Stimulated activated CD8-positive, alpha-beta memory T cell treated with anti-CD3 and anti-CD28 coated beads, Interleukin-2, amount 100 ng/mL, for 1 hour (primary cell): ENCODE measurements at places on chromosomes 7 and 10.

- no peak for DNase-seq
These were observed 128.4 kb upstream of the SMIM30 start for GRCh38 chr7:113246738-113247137.

- DNase-seq, result no peak
These were observed 284.3 kb downstream of the PARD3 start for GRCh38 chr10:34530778-34531177.

DNA sequence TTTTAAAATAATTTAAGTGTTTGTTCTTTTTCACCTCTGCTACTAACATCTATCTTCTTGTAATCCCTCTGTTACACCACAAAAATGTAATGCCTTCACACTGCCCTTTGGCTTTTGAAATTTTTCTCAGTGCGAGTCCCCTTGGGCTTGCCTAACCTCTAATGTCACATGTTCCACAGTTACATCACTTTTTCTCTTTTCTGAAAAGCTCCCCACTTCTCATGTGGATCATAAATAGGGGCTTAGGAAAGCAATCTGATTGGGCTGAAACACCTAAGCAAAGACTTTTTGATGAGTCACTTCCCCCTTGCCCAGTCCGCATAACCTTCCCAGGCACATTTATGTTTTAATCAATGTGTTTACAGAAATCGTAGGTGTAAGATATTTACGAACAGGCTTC, 288.2 kb downstream of the IPMK start:
- no peak for DNase-seq

DNA sequence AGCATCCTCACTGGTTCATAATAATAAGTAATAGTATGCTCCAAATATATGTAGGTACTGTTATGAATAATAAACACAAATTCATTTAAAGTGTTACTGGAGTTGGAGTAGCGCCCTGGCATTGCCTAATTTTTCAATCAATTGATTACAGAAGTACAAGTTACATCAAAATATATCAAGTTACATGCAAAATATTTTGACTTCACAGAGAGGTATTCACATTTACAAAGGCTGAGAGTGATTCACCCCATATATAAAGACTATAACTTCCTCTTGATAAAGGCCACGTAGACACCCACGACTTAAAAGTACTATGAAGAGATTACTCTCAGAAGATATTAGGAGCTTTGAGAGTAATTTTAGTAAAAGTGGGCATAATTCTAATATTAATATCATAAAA, 13.6 kb upstream of the COL17A1 start:
- DNase-seq, result no peak

- DNase-seq, result no peak
These were observed 12.9 kb upstream of the WASL start for GRCh38 chr7:123761729-123762128.

DNA sequence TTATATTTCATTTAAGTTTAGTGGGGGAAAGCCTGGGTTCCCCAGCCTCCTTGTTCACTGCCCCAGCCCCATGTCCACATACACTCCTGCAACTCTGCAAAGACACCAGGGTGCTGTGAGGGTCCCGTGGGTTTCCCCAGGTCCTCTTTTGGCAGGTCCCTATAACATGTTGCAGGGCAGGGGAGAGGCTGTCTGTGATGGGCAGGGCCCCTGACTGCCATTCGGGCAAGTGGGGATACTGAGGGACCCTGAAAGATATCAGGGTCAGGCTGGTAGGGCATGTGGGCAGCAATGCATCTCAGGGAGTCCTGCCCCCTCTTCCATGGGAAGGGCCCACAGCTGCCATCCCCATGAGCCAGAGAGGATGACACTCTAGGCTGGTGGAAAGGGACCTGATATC, 28.4 kb downstream of the RASGEF1A start:
- DNase-seq, result no peak

DNA sequence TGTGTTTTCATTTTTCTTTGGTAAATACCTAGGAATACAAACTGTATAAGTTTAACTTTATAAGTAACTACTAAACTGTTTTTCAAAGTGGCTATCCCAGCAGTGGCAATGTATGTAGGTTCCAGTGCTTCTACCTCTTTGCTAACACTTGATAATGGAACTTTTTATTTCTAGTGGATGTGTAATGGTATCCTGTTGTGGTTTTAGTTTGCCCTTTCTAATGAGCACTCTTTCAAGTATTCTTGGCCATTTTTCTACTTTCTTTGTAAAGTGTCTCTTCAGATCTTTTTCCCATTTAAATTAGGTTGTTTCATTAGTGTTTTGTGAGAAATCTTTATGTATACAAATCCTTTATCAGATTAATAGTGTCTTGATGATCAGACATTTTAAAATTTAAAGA, 4.6 kb downstream of the KIF20B start:
- DNase-seq, result no peak

DNA sequence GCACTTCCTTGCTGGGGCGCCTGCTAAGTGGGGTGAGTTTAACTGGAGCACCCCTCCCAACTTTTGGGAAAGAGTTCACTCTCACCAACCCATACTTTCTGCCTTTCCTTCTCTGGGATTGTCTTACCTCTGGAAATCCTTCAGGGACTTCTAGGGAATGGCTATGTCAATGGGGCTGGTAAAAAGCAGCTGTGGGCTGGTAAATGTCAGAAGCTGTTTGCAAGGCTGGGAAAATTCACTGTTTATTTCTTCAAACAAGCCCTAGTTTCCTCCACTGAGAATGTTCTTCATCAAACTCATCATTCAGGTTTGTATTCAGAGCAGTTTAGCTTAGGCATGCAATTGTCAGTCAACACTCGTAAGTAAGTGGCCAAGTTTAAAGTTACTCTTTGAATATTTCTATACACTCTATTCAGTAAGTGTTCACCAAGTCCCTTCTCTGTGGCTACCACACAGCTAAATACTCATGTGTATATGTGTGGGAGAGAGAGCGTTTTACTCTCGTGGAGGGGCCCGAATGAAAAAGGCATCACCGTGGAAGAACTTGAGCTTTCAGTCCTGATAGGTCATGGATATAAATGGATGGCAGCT, 654.8 kb downstream of the LRMDA start:
- DNase-seq, result no peak

GRCh38 chr7:6640246-6640721, 3.2 kb downstream of the ZNF316 start:
- no peak for DNase-seq

DNA sequence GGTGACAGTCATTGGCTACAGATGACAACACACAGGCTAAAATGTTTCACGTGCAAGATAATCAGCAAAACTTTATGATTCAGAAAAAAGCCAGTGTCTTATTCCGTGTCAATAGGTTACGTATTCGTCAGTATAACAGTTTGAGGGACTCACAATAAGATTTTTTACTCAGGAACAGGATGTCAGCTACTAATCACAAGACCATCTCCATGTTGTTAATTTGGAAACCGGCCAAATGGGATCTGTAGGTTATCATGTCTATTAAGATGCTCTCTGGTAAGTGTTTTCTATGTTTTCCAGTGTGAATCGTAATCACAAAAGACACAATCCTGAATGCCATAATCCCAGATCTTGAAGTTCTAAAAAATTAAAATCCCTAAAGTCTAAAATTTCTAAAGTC, 197.3 kb downstream of the ETV1 start:
- DNase-seq, result no peak

DNA sequence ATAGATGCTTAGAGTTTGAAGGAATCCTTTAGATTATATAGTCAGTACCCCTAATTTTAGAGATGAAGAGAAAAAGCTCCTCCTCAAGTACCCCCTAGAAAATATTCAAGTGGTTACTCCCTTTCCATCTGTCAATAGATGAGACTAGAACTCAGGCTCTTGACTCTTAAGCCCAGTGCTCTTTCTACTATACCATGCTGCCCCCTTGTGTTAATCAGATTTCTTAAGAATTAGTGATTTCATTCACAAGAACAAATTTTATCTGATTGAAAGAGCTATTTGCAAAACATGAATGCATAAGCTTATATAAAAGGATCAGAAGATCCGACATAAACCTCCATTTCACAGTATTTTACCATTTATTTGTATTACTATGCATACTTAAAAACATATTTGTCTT, 179.3 kb downstream of the TFEC start:
- no peak for DNase-seq

- no peak for DNase-seq
These were observed 1079.3 kb upstream of the LRRTM3 start for GRCh38 chr10:65846541-65846940.

- DNase-seq, result no peak
These were observed 47.4 kb upstream of the USP6NL start for GRCh38 chr10:11658801-11659368.

DNA sequence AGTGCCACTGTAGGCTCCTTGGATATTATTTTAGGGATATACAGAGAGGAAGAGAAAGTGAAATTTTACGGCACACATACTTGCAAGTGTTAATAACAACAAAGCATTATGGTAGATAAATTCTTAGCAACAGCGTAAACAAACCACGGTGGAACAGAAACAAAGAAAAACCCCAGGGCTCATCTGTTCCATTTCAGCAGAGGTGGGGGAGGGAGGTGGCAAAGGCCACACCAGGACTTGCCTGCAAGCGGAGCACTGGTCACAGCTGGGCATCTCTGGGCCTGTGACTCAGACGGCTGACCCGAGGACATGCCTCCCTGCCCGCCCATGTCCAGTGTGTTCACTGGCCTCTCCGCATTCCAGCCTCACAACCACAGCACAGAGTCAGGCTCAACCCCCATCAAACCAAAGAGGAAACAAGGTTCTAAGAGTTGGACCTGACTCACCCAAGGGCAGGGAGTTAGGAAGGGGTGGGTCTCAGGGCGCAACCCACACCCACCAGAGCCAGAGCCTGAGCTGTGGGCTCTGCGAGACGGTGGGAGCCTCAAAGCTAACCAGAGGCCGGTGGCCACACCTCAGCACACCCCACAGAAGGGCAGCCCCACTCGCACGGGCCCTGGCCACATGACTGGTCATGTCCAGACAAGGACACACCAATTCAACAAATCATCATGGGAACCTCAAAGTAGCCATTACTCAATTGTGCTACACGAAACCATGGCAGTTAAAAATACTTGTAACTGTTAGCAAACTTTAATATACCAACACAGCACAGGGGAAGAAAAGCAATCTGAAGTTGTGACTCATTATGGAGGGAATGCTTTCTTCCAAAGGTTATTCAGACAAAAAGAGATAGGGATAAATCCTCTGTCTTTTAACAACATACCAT, 10.7 kb downstream of the ESYT2 start:
- peak; percentile 45 for DNase-seq

- no peak for DNase-seq
These were observed 21.6 kb downstream of the PTER start for GRCh38 chr10:16458166-16458955.

DNA sequence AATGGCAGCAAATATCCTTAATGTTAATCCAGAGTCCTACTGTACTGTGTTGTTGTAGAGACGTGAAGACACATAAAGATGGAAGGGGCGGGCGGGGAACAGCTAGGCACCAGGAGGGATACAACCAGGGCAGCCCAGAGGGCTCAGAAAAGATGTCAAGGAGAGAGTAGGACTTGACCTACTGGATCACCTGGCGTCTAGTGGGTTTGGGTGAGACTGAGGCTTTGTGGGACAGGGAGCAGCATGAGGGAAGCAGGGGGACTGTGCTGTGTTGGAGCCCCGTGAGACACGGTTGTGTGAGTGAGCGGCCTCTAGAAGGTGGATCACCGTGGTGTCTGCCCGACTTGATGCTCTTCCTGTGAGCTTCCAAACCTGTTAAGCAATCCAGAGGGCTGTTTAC, 68.0 kb downstream of the PTPRE start:
- DNase-seq, result no peak

DNA sequence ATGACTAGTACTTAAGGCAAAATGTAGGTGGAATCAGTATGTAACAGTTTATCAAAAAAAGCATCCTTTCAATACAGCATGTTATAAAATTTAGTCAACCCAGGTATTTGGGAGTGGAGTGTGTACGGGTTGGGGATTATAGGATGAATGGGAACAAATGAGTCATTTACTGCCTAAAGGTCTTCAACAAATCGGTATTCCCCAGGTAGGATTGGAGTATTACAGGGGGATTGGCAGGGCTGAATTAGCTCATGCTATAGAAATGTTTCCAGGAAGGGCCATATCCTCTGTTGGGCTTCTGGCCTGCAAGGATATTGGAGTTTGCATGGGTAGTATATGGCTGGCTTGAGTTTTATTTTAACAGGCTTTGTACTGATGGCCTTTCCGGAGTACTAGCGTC, 723.7 kb downstream of the SORCS1 start:
- no peak for DNase-seq

DNA sequence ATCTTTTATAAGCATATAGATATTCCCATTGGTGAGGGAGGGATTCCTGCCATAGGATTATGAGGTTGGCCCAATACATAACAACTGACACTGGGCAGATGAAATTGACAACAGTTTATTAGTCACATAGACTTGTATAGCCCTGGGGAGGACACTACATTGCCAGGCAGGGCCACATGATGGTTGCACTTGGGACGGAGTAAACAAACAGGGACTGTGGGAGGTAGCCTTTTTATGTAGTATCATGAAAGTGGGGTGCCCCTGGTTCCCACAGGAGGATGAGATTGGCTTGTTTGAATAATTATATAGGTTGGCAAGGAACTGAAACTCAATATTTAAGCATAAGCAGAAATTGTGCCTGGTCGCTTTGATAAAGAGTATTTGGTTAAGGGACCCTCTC, 23.5 kb downstream of the TRIM24 start:
- DNase-seq, result no peak

DNA sequence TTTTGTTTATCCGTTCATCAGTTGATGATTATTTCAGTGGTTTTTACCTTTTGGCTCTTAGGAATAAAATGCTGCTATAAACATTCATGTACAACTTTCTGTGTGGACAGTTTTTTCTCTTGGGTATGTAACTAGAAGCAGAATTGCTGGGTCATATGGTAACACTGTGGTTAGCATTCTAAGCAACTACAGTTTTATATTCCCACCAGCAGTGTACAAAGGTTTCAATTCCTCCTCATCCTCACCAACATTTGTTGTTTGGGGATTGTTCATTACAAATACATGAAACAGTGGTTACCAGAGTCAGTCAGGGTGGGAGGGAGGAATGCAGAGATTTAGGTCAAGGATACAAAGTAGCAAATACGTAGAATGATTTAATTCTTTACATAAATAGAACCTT, 97.0 kb downstream of the NPSR1 start:
- DNase-seq, result no peak

- DNase-seq, result no peak
These were observed 45.6 kb upstream of the CFAP46 start for GRCh38 chr10:132987671-132988571.

DNA sequence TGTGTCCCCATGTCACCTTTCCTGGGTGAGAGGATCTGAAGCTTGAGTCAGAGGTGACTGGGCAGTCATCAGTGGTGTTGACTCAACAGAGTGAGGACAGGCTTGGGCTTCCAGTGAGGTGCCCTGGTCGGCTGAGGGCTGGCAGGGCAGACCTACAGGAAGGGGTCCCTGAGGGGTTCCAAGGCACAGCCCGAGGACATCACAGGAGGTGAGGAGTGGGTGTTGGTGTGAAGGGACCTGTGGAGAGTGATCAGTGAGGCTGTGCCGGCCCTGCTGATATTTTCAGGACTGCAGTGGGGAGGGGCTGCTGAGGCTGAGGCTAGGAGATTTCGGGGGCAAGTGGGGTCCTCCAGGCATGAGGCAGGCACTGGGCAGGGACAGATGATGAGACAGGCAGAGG, 545.5 kb downstream of the TCERG1L start:
- DNase-seq, result no peak

- DNase-seq, result no peak
These were observed 304.6 kb downstream of the PRPF18 start for GRCh38 chr10:13891128-13892000.

- DNase-seq, result no peak
These were observed 69.4 kb upstream of the COL13A1 start for GRCh38 chr10:69732147-69732825.

GRCh38 chr10:51079331-51079730, 5.0 kb downstream of the PRKG1 start:
- no peak for DNase-seq
